RPMI7951 (cell line): ENCODE measurements at places on chromosomes 1 and 21. TPM values are rescaled to one million over a fixed set of nuclear protein-coding genes. Genes with fewer than 3 reads are reported as not detected.
A peak's percentile ranks its signal among the peaks of the same experiment; 100 is the strongest.

Gene SYTL1
- total RNA-seq = 0.12 TPM in 1 of 2 replicates, not detected in the other

DNA sequence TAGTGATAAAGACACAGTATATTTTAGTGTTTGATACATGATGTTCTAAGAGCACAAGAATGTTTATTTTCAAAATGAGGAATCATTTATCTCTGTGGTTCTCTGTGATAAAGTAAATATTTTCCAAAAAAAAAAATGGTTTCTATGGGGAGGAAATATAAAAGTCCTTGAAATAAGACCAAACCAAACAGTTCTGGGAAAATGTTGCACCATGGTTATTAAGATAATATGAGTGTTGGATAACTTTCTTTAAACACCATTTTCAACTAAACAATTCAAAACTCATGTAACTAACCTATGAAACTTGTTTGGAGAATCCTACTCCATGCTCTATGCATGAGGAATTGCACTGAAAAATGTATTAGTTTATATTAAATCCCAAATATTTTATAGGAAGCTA lies 184.6 kb downstream of the KCNT2 start:
- no peak for DNase-seq

DNA sequence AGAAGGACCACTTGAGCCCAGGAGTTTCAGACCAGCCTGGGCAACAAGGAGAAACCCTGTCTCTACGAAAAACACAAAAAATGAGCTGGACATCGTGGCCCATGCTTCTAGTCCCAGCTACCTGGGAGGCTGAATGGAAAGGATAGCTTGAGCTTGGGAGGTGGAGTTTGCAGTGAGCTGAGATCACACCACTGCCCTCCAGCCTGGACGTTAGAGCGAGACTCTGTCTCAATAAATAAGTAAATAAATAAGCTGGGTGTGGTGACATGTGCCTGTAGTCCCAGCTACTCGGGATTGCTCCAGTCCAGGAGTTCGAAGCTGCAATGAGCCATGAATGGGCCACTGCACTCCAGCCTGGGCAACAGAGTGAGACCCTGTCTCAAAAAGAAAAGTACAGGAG lies 3.6 kb downstream of the AKR1A1 start:
- DNase-seq = no peak

DNA sequence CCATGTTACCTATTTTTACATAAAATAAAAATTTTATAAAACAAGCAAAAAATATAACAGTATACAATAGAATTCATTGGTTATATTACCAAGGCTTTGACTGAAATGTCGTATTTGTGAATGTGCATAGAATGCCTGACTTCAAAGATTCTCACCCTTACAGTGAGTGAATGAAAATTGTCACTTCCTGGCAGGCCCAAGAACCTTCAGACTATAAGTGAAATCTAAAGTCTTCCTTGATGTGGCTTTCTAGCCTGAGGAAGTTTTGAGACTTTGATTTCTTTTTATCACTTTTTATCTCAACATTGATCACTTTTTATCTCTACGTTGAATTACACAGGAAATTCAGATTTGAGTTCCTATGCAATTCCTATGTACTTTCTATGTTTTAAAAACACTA lies 104.7 kb upstream of the KIAA0040 start:
- no peak for DNase-seq

DNA sequence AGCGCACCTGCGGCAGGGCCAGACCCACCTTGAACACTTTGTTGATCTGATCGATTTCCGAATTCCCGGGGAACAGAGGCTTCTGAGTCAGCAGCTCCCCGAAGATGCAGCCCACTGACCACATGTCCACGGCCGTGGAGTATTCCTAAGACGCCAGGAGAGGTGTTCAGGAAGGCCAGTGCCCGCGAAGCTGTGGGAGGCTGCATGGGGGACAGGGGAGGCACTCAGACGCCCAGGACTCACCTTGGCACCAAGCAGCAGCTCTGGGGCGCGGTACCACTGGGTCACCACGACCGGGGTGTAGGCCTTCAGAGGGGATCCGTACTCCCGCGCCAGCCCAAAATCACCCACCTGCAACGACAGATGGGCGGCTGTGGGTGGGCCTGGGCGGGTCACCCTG lies 11.2 kb upstream of the SLC35E2B start:
- DNase-seq = no peak

DNA sequence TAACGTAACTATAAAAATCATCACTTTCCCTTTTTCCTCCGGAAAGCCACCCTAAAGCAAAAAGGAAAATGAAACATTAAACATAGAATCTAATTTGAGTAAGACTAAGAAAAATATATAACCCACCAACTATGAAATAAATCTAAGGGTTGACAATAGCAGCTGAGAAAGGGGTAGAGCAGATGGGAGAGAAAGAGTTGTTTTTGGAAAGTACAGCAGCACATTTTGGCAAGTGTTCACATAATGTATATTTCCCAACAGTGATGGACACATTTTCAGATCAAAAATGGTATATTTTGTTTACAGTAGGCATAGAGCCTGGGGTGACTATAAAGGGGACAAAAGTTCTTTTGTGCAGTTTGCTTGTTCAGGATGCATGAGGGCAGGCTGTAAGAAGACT lies 1287.4 kb upstream of the B3GALT2 start:
- no peak for DNase-seq

DNA sequence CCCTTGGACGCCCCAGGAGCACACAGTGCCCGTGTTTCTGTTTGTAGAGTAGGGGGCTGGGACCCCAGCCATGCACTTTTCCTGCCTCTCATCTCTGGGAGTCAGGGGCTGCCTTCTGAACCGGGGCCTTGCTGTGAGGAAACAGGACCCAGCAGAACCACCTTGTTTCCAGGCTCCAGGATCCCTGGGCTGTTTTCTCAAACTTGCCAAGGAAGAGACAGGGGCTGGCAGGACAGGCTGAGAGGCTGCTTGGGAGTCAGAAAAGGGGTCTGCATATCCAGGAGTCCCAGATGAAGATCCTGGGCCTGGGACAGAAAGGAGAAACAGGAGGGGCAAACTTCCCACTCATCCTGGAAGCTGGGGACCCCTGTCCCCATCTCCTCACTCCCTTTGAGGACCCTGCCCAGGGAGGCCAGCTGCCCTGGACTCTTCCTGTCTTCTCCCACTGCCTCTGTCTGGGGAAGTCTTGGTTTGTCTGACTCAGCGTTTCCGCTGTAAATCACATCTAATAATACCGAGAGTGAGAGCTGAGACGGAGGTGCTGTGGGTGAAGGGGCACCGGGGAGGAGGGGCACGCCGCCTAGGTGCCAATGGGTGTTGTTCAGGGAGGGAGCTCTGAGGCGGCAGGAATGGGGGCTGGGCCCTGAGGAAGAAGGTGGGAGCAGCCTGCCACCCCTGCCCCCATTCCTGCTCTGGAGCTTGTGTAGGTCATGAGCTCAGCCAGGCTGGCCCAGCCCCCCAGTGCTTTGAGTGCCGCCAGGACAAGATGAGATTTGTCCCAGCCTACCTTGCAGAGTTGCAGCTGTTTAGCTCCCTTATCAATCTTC lies 16.7 kb downstream of the POU3F1 start:
- DNase-seq = peak; percentile 68

GRCh38 chr1:202599669-202600431 lies 110.4 kb downstream of the SYT2 start:
- peak; percentile 71 for DNase-seq

DNA sequence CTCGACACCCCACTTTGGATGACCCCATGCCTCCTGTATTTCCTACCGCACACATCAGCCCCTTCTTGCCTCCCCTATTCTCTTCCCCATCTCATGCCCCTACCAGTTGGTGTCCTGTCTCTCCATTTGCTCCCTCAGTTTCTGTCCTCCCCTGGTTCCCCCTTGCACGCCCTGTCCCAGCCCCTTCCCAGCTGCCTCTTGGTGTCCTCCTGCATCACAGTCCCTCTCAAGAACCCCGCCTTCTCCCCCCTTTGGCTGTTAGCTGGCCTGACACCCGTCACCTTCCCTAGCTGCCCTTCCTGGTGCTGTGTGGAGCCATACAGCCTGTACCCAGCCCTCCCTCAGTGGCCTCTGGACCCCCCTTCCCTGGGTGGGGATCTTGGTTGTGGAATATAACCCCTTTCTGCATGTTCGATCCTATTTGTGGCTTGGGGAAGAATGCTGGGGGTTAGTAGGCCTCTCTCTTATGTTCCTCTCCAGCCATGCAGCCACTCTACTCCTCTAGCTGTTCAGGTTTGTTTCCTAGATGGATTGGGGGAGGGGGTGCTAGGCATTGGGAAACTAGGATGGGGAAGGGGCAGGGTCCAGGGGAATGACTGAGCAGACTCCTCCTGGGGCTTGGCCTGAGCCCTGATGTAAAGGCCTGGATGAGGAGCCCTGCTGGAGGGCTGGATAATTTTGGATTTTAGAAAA lies 41.4 kb upstream of the NFASC start:
- no peak for DNase-seq

GRCh38 chr21:42219606-42220137 lies 732 bp downstream of the ABCG1 start:
- no peak for DNase-seq

DNA sequence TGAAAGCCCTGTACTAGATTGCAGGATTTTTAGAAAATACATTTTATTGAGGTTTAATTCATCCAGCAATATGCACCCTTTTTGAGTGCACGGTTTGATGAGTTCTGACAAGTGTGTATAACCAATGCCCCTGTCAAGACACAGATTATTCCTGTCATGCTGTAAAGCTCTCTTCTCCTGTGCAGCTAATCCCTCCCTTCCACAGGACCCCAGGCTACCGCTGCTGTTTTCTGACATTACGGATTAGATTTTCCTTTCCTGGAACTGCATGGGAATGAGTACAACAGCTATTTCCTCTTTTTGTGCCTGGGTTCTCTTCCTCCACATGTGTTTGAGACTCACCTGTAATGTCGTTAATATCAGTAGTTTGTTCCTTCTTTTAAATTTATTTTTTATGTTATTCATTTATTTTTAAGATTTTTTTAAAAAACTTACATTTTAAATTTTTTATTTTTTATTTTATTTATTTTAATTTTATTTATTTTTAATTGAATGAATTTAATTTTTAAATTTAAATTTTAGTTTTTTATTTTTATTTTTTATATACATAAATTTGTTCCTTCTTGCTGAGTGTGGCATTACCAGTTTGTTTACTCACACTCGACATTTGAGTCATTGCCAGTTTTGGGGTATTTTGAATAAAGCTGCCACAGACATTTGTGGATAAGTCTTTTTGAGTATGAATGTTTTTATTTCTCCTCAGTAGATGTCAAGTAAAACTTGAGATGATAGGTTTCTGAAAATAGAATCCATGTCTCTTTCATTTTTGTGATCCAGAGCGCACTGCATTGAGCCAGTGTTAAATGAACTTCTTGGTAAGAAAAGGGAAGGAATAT lies 79.0 kb upstream of the B3GALT5 start:
- DNase-seq = no peak

DNA sequence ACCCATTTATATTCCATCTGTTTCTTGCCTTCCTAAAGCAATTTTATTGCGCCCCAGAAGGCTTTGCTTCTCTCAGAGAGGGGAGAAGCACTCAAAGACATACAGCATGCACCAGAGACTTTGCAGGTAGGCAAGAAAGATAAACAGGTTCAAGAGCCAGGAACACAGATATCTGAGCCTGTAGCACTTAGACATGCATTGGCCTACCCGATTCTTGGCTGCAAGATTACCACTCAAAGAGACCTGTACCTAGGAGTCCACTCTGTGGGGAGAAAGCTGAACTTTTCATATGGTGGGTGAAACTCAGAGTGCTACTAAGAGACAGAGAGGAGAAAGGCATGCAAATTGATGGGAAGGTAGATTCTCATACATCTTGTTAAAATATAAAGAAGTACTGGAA lies 609.4 kb upstream of the PKN2 start:
- DNase-seq = no peak

GRCh38 chr21:34602061-34602460 lies 12.9 kb downstream of the RCAN1 start:
- DNase-seq = no peak

DNA sequence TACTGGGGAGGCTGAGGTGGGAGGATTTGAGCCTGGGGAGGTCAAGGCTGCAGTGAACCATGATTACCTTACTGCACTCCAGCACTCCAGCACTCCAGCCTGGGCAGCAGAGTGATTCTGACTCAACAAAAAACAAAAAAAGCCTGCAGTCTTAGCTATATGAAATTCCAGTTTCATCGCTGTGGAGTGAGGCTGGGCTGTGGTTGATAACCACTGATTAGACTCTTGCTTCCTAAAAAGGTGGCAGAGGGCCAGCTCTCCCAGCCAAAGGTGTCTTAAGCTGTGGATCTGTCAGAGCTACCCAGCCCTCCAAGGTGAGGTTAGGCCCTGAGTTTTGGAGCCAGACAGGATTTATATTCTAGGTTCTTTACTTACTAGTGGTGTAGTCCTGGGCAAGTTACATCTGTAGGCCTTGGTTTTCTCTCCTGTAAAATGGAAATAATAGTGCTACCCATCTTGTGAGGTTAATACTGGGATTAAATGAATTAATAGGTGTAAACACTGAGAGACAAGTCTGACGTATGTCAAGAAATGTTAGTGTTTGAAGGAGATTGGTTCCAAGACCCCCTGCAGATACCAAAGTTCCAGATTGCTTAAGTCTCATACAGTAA lies 35.9 kb downstream of the TMCC2 start:
- DNase-seq = peak; percentile 63

Gene GIPC2
- total RNA-seq = under 0.01 and 0.10 TPM in 2 replicates

- peak; percentile 4 for DNase-seq
Observed at GRCh38 chr1:204574865-204575163, 58.6 kb downstream of the MDM4 start.

- peak; percentile 10 for DNase-seq
Observed at GRCh38 chr1:183632964-183633363, 2.6 kb downstream of the ARPC5 start.

GRCh38 chr1:19923953-19924346 lies 533 bp upstream of the PLA2G2E start:
- no peak for DNase-seq

DNA sequence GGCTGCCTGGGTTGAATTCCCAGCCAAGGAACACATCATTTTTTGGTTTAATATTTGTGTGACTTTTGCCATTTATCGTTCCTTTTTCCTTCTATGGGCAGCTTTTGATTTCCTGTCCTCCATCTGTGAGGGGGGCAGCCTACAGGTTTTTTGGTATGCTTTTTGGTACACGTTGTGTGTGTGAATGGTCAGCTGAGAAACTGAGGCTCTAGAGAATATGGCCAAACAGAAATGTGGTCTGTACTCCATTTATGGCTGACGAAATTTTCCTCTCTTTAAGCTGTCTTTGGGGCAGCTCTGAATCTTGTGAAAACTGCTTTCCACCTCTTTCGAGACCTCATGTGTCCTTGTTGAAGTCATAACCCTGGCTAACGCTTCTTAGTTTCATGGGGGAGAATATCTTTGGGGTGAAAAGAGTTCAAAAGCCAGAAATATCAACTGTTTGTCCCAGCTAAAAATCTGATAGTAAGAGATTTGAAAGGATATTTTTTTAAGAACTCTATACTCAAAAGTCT lies 26.6 kb downstream of the NRDC start:
- DNase-seq = no peak

- no peak for DNase-seq
Observed at GRCh38 chr1:36880155-36881067, 153.9 kb downstream of the GRIK3 start.

- DNase-seq = no peak
Observed at GRCh38 chr1:220787069-220787619, 431 bp downstream of the MTARC1 start.

DNA sequence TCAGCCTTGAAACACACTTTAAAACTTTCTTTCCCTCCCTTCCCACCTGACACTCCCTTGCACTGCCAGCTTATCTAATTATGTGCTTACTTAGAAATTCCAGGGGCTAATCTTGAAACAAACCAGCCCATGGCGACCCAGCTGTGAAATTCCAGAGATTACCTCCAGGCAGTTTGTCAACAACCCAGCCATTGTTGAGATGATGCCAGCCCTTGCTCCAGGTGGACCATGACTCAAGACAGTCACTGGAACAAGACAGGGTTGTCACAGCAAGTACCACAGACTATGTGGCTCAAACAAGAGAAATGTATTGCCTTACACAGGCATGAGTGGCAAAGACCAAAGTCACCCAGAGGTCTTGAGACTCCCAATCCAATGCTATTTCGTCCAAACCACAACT lies 7.9 kb downstream of the FYB2 start:
- DNase-seq = peak; percentile 14
